ENCODE measurements at places on chromosomes 16 and 17.

DNA sequence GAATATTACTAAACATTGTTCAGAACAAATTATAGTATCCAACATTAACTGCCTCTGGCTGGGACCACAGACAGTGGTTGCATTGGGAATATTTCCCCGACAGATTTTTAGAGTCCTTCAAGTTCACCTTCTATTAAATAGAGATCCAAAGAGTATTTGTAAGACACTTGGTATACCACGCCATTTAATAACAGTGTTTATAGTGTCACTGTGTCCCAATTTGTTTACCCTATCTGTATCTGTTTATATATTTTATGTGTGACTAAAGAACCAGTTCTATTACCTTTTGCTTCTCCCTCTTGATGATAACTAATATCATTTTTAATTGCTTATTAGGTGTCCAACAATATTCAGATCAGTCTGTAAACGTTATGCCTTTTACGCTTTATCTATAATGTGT, 191.3 kb upstream of the IRX5 start:
- DNase-seq, result no peak

GRCh38 chr16:85391175-85391707, 221.9 kb upstream of the GSE1 start:
- DNase-seq, result no peak

- DNase-seq, result no peak
These were observed 147.8 kb downstream of the MSI2 start for GRCh38 chr17:57404073-57404472.

DNA sequence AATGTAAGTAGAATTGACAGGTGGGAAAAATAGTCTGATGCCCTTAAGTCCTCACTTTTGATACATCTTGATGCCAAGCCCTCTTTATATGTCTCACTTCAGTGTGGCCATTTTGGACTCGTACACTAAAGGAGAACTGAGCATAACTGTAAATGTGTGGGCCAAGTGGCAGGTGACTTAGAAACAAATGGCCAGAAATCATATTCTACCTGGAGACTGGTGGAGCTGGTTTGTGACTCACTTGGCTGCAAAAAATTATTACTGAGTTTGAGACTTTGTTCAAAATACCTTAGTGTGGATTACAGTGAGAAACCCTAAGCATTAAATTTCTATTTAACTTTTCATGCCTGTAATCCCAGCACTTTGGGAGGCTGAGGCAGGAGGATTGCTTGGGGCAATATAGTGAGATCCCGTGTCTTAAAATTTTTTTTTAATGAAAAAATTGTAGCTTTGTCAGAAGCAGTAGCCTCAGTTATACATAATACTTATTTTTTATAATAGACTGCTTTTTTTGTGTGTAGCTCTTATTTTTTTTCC, 5.0 kb downstream of the HAPSTR1 start:
- no peak for DNase-seq

Measured in thoracic aorta (tissue), 2 donors.